Fibroblast of villous mesenchyme (primary cell): ENCODE measurements at places on chromosomes 4 and X. TPM values are rescaled to one million over a fixed set of nuclear protein-coding genes. Genes with fewer than 3 reads are reported as not detected.

Gene TMEM156
- under 0.01 TPM in 1 of 2 replicates, not detected in the other for total RNA-seq

Gene MAP7D2
- under 0.01 TPM in 1 of 2 replicates, not detected in the other for total RNA-seq

Gene TEC
- total RNA-seq, result 0.32 and 0.43 TPM in 2 replicates

Gene UGT2B17
- not detected in 2 replicates for total RNA-seq

Gene UVSSA
- total RNA-seq, result 10.8 and 13.9 TPM in 2 replicates

Gene ETDB
- not detected in 2 replicates for total RNA-seq

Gene PLXNB3
- 3.0 and 3.5 TPM in 2 replicates for total RNA-seq

Gene MAGEB10
- total RNA-seq, result not detected in 2 replicates

Gene FAAH2
- total RNA-seq, result 0.86 TPM in 1 of 2 replicates, not detected in the other

Gene CT45A5
- total RNA-seq, result not detected in 2 replicates

Gene GABRQ
- total RNA-seq, result under 0.01 TPM in 1 of 2 replicates, not detected in the other

Gene ZFP42
- total RNA-seq, result under 0.01 TPM in 1 of 2 replicates, not detected in the other

Gene ADAM29
- total RNA-seq, result not detected in 2 replicates

Gene MGST2
- 8.7 and 16.8 TPM in 2 replicates for total RNA-seq

Gene BEX1
- total RNA-seq, result 1.3 and 2.2 TPM in 2 replicates

Gene PLP1
- total RNA-seq, result under 0.01 TPM in 2 replicates

Gene DHRSX
- total RNA-seq, result 24.6 and 35.4 TPM in 2 replicates

Gene ODAM
- not detected in 2 replicates for total RNA-seq

Gene DRD5
- not detected in 2 replicates for total RNA-seq

Gene CASP6
- total RNA-seq, result 22.2 and 26.3 TPM in 2 replicates

Gene NDP
- under 0.01 TPM in 1 of 2 replicates, not detected in the other for total RNA-seq

Gene ITIH6
- not detected in 2 replicates for total RNA-seq

Gene F8
- total RNA-seq, result 2.2 and 2.3 TPM in 2 replicates

Gene LRP2BP
- 0.32 and 1.3 TPM in 2 replicates for total RNA-seq

Gene NAA11
- 0.97 TPM in 1 of 2 replicates, not detected in the other for total RNA-seq

Gene TLR3
- total RNA-seq, result 0.43 and 0.97 TPM in 2 replicates

Gene SHROOM4
- total RNA-seq, result 0.43 and 0.97 TPM in 2 replicates

Gene ACOT9
- total RNA-seq, result 69.5 and 72.8 TPM in 2 replicates

Gene TMEM144
- total RNA-seq, result 4.2 and 7.3 TPM in 2 replicates

Gene SPCS3
- total RNA-seq, result 148 and 154 TPM in 2 replicates

Gene CYTL1
- total RNA-seq, result 1.3 TPM in 1 of 2 replicates, not detected in the other

Gene TRIM61
- total RNA-seq, result 1.7 and 2.9 TPM in 2 replicates

Gene RBM46
- total RNA-seq, result 0.32 TPM in 1 of 2 replicates, not detected in the other

Gene USP17L15
- not detected in 2 replicates for total RNA-seq

Gene FTHL17
- not detected in 2 replicates for total RNA-seq

Gene ZNF185
- total RNA-seq, result 2.9 and 3.9 TPM in 2 replicates

Gene MTMR1
- total RNA-seq, result 15.5 and 30.2 TPM in 2 replicates

Gene MAGEE2
- not detected in 2 replicates for total RNA-seq

Gene ETDA
- not detected in 2 replicates for total RNA-seq

Gene PDGFRA
- total RNA-seq, result 208 and 295 TPM in 2 replicates

Gene TASL
- not detected in 2 replicates for total RNA-seq

Gene SEC24B
- total RNA-seq, result 14.5 and 19.9 TPM in 2 replicates

Gene PLS3
- 271 and 323 TPM in 2 replicates for total RNA-seq

Gene DGAT2L6
- not detected in 2 replicates for total RNA-seq

Gene TGIF2LX
- not detected in 2 replicates for total RNA-seq

Gene RAB41
- not detected in 2 replicates for total RNA-seq

Gene HS6ST2
- total RNA-seq, result not detected in 2 replicates

Gene TKTL2
- under 0.01 TPM in 1 of 2 replicates, not detected in the other for total RNA-seq

Gene FAM236D
- not detected in 2 replicates for total RNA-seq

Gene FGA
- not detected in 2 replicates for total RNA-seq

Gene MXRA5
- total RNA-seq, result 20.7 and 45.4 TPM in 2 replicates

Gene PDCL2
- total RNA-seq, result not detected in 2 replicates

Gene HDAC8
- total RNA-seq, result 25.8 and 28.1 TPM in 2 replicates

Gene EGF
- 1.9 and 6.5 TPM in 2 replicates for total RNA-seq

Gene GAGE13
- total RNA-seq, result not detected in 2 replicates

Gene NPFFR2
- 0.32 and 0.86 TPM in 2 replicates for total RNA-seq

Gene FRAS1
- 0.97 and 1.3 TPM in 2 replicates for total RNA-seq

Gene CLDN34
- under 0.01 TPM in 1 of 2 replicates, not detected in the other for total RNA-seq

Gene HPGDS
- not detected in 2 replicates for total RNA-seq
